Activated B cell treated with CpG ODN at 0.5 μM for 24 hours (primary cell): ENCODE measurements at places on chromosomes 7 and 10.

- DNase-seq = no peak
Observed at GRCh38 chr10:122279725-122280141, 8.6 kb downstream of the BTBD16 start.

- no peak for DNase-seq
Observed at GRCh38 chr7:155798673-155799439, 13.4 kb downstream of the SHH start.

- DNase-seq = no peak
Observed at GRCh38 chr10:73232887-73233286, 14.2 kb downstream of the DNAJC9 start.

DNA sequence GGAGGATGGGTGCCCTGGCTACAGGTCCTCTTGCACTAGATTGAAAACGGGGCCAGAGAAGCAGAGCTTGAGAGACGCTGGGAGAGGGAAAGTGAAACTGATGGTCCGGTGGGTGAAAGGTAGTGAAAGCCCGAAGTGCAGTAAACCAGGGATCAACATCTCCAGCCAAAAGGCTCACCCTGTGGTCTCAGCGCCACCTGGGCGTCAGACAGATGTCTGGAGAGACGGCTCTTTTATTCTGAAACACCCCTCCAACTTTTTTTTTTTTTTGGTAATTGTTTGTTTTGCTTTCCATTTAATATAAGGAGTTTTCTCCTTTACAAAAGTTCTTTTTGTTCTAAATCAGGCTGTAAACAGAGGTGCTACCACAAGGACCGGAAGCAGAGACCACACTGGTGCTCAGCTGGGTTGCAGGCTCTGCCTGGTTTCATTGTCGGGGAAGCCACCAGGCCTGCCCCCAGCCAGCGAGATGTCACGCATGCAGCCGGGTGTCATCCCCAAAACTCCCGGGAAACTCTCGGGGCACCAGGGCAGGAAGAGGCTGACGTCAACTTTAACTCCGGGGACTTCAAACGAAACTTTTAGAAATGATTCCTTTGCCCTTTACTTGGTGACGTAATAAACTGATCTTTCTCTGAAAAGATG is 11.2 kb downstream of the IL2RA start:
- DNase-seq = peak; percentile 79

DNA sequence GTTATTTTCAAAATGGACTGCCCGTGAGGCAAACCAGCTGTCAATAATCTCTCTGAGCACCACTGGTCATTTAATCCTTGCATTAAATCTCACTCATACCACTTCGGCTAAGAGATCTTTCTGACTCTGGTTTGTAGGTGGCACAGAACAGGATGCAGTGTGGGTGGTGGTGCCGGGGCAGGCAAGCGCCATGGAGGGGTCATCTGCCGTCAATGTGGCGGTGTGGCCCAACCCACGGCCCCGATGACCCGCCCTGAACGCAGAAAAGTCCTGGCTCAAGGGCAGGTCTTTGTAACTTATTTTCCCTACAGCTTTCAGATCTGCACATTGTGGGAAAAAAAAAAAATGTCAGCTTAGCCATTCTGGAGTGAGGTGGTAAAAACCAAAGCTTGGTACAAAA is 73.2 kb upstream of the MGMT start:
- DNase-seq = no peak

GRCh38 chr7:156167417-156167807 is 355.1 kb upstream of the SHH start:
- no peak for DNase-seq

DNA sequence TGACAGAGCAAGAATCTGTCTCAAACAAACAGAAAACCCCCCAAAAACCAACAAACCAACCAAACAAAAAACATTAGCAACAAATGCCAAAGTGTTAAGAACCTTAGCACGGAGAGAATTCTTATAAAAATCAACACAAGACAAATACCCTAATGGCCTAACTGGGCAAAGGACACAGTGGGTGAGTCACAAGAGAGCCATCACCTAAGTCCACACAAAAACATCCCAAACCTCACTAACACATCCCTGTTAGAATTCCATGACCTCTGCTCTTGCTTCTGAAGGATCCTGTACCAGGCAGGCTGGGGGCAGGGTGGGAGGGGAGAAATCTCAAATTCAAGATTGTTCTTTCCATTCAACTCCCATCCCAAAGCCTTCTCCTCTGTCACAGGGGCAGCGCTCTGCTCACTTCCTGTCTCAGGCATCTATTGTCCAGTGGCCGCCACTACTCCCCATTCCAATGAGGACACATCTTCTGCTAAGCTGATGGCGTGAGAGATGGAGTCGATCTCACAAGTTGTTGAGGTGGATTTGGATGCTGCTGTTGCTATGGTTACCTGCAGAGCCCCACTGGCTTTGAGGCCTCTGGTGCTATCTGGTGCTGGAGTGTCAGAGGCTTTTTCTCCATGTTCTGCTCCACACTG is 9.2 kb downstream of the IL15RA start:
- no peak for DNase-seq

DNA sequence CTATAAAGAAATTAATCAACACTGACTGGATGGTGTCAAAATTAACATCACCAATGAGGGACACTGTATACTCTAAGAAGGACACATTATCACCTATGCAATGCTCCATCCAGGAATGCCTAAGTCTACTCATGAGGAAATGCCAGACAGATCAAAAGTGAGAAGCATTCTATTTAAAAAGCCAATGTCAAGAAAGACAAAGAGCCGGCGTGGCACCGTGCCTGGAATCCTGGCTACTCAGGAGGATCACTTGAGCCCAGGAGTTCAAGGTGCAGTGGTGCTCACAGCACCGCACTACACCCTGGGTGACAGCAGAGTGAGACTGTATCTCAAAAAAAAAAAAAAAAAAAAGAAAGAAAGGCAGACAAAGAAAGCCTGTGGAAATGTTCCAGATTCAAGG is 45.5 kb upstream of the ANAPC16 start:
- no peak for DNase-seq
